ENCODE measurements at places on chromosomes 16 and 17.
A peak's percentile ranks its signal among the peaks of the same experiment; 100 is the strongest.

- no peak for DNase-seq
Observed at GRCh38 chr16:72044296-72044695, 10.0 kb upstream of the HP start.

GRCh38 chr17:48308581-48308980, 121.4 kb downstream of the SKAP1 start:
- no peak for DNase-seq

GRCh38 chr16:19479302-19479721, 42.6 kb downstream of the GDE1 start:
- DNase-seq, result no peak

GRCh38 chr16:7614021-7614795, 281.6 kb downstream of the RBFOX1 start:
- DNase-seq, result no peak

DNA sequence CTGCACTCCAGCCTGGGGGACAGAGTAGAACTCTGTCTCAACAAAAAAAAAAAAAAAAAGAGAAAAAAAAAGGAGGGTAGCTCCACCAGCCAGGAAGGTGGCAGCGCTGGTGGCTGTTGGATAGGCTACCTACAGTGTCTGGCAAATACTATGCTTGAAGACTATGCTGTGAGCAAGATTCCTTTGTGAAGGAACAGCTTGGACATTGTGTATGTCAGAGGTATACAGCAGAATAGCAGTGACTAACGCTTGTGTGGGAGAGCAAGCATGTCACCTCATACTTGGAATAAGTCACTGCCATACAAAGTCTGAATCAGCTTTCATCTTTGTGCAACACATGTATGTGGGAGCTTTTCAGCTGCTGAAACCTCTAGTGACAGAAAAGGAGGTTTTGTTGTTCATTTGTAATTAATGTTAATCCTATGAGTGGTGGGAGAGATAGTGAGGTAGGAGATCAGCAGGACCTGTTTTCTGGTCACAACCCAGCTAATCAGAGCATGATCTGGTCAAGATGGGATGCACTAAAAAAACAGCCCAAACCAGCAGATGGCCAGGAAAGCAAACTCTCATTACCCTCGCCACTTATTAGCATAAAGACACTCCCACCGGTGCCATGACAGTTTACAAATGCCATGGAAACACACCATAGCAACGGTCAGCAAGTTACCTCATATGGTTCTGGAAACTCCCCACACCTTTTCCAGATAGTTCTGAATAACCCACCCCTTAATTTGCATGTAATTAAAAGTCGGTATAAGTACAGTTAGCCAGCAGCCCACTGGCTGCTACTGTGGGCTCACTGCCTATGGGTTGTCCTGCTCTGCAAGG, 6.8 kb upstream of the ITGAD start:
- DNase-seq, result peak; percentile 65

All from AG20443 (cell line).